ENCODE measurements at places on chromosomes 7 and 10. TPM values are rescaled to one million over a fixed set of nuclear protein-coding genes. Genes with fewer than 3 reads are reported as not detected.

SLC13A1 gene
- not detected for polyA plus RNA-seq

IDI2 gene
- 0.24 TPM for polyA plus RNA-seq

TMEM196 gene
- 30.3 TPM for polyA plus RNA-seq

PPP1R17 gene
- 8.8 TPM for polyA plus RNA-seq

CYP3A4 gene
- polyA plus RNA-seq = not detected

UNCX gene
- polyA plus RNA-seq = 1.6 TPM

LRRC4 gene
- 15.8 TPM for polyA plus RNA-seq

SLC18A2 gene
- 0.05 TPM for polyA plus RNA-seq

TMEM184A gene
- polyA plus RNA-seq = 0.12 TPM

GPR37 gene
- polyA plus RNA-seq = 1.4 TPM

ZNF853 gene
- 8.7 TPM for polyA plus RNA-seq

PCDH15 gene
- 1.2 TPM for polyA plus RNA-seq

EN2 gene
- not detected for polyA plus RNA-seq

PLEKHA8 gene
- 43.1 TPM for polyA plus RNA-seq

GRB10 gene
- polyA plus RNA-seq = 62.7 TPM

NRF1 gene
- polyA plus RNA-seq = 22.8 TPM

TBXAS1 gene
- polyA plus RNA-seq = 2.8 TPM

EXOSC1 gene
- polyA plus RNA-seq = 33.5 TPM

ACTR1A gene
- 316 TPM for polyA plus RNA-seq

LIPK gene
- polyA plus RNA-seq = not detected

NUDCD3 gene
- polyA plus RNA-seq = 61.2 TPM

CBX3 gene
- 532 TPM for polyA plus RNA-seq

ADRB1 gene
- not detected for polyA plus RNA-seq

FFAR4 gene
- not detected for polyA plus RNA-seq

LRIT1 gene
- polyA plus RNA-seq = not detected

FBXO24 gene
- 0.52 TPM for polyA plus RNA-seq

GNG11 gene
- polyA plus RNA-seq = 0.16 TPM

SPDYE2 gene
- polyA plus RNA-seq = not detected

NME8 gene
- polyA plus RNA-seq = not detected

SPDYE2B gene
- polyA plus RNA-seq = not detected

SPDYE16 gene
- 0.81 TPM for polyA plus RNA-seq

VSTM4 gene
- polyA plus RNA-seq = 0.52 TPM

HEPACAM2 gene
- 0.24 TPM for polyA plus RNA-seq

KIF11 gene
- polyA plus RNA-seq = 0.32 TPM

ZNF467 gene
- 11.9 TPM for polyA plus RNA-seq

NOD1 gene
- 0.43 TPM for polyA plus RNA-seq

NACAD gene
- 8.5 TPM for polyA plus RNA-seq

PKD1L1 gene
- 0.28 TPM for polyA plus RNA-seq

MMP21 gene
- polyA plus RNA-seq = not detected

FAM25C gene
- polyA plus RNA-seq = not detected

PDE6C gene
- polyA plus RNA-seq = not detected

EPO gene
- not detected for polyA plus RNA-seq

TAS2R60 gene
- polyA plus RNA-seq = not detected

PTPRZ1 gene
- 11.8 TPM for polyA plus RNA-seq
